ENCODE measurements at places on chromosomes 5 and 9.

- DNase-seq, result no peak
Observed at GRCh38 chr5:41817625-41818301, 52.5 kb downstream of the OXCT1 start.

DNA sequence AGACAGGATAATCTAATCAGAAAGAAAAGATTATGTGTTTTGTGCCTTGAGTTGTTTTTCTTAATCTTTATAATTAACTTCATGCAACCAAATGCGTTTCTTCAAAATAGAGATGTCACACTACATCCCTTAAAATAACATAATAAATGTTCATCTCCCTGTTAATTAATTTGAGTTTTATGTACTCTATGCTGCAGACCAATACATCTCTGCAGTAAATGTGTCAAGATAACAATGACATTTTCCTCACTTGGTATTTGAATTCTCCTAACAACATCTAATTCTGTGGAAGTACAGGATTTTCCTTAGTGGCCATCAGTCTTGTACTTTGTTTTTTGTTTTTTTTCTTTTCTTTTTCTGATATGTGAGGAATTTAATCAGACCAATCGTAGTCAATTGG lies 279.2 kb upstream of the TYRP1 start:
- DNase-seq, result no peak

DNA sequence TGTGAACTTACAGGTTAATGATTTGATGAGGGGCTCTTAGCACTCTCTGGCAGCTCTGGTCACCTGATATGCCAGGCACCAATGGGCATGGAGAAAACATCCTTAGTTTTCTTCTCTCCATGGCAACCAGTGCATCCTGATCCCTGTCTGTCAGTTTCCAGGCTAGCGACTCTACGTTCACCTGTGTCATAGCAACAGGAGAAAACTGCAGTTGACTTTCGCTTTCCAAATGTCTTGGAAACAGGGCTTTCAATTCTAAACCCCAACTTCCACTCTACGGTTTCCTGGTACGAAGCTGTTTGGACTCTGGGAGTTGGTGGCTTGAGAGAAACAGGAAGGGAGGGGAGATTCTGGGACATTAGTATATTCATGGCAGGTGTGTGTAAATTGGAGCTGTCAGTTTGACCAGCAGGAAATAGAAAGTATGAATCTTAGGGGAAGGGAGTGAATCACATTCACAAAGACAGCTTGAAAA lies 74.4 kb downstream of the SLC28A3 start:
- DNase-seq, result no peak

GRCh38 chr9:108002371-108002956 lies 512.9 kb upstream of the KLF4 start:
- no peak for DNase-seq

- no peak for DNase-seq
Observed at GRCh38 chr9:123377211-123377971, 21.4 kb downstream of the CRB2 start.
